Stimulated activated CD8-positive, alpha-beta memory T cell treated with anti-CD3 and anti-CD28 coated beads, Interleukin-2, amount 100 ng/mL, for 1 hour (primary cell): ENCODE measurements at places on chromosomes 6 and 20.

GRCh38 chr6:17988422-17988944, 1.0 kb upstream of the KIF13A start:
- DNase-seq, result no peak

- DNase-seq, result no peak
These were observed 20.6 kb downstream of the RBCK1 start for GRCh38 chr20:428658-429200.

GRCh38 chr6:26003102-26003694, 40.6 kb downstream of the TRIM38 start:
- no peak for DNase-seq

GRCh38 chr6:47836046-47836445, 54.2 kb downstream of the OPN5 start:
- no peak for DNase-seq

GRCh38 chr6:15555101-15556038, 107.5 kb downstream of the DTNBP1 start:
- no peak for DNase-seq
